ENCODE measurements at places on chromosomes 5 and 9. TPM values are rescaled to one million over a fixed set of nuclear protein-coding genes. Genes with fewer than 3 reads are reported as not detected.
A peak's percentile ranks its signal among the peaks of the same experiment; 100 is the strongest.

- no peak for DNase-seq
These were observed 405.3 kb upstream of the SGCD start for GRCh38 chr5:155921621-155922020.

DNA sequence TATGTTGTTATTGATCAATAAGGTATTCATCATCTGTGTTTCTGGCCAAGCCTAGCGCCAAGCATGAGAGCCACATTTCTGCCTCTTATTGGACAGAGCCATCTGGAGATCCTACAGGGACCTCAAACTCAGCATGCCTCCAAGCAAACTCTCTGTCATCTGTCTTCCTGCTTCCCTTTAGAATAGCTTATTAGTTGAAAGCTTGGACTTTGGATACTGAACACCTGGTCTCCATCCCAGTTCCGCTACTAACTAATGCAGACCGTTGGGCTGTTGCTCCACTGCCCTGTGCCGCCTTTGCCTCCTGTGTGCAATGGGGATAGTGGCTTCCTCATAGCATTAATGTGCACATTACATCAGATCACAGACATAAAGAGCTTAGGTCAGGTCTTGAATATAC, 65.5 kb downstream of the MAP1B start:
- no peak for DNase-seq

DNA sequence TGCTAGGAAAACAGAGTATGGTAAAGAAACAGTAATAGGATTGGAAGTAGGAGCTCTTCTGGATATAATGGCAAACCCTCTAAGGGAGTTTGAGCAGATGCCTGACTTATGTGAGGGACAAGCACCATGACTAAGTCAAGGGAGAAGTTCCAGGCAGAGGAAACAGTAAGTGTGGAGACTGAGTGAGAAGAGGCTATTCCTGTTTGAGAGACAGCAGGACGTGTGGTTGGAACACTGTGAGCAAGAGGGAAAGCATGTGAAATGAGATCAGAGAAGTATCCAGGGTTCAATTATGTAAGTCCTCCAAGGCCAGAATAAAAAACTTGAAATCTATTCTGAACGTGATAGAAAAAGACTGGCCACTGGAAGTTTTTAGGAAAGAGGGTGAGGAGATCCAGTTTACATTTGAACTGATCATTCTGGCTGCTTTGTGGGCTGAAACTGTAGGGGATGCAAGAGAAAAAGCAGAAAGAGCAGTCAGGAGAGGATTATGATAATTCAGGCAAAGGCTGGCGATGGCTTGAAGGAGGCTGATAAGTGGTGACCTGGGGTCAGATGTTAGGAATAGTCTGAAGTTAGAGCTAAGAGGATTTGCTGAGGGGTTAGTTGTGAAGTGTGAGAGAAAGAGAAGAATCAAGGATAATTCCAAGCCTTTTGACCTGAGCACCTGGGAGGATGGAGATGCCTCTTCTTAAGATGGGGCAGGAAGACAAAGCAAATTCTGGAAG, 19.2 kb downstream of the DMAC1 start:
- DNase-seq: no peak

Gene GABRB2
- 98.1 TPM for total RNA-seq

DNA sequence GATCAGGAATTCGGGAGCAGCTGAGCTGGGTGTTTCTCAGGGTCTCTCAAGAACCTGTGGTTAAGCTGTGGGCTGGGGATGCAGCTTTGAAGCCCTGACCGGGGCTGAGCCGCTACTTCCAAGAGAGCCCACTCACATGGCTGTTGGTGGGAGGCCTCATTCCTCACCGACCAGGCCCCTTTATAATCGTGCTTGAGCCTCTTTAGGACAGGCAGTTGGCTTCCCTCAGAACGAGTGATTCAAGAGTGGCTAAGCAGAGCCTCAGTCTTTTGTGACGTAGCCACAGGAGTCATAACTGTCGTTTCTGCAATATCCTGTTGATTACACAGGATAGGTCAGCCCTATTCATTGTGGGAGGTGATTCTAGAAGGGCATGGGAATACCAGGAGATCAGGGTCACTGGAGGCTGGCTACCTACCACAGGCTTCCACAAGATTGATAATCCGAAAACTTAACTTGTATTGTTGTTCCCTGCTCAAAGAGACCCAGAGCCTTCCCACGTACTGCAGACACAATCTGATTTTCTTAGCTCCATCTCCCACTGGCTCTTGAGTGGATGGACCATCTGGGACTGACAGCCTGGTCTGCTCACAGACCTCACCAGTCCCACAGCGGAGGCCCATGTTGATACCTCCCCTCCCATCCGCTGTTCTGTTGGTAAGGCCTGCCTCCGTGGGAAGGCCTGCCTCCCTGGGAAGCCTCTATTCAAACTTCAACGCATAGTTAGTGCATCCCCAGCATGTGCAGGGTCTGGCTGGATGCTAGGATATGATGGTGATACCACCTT, 3.0 kb upstream of the ERGIC1 start:
- no peak for DNase-seq

Gene PPP2CA
- total RNA-seq: 128 TPM

DNA sequence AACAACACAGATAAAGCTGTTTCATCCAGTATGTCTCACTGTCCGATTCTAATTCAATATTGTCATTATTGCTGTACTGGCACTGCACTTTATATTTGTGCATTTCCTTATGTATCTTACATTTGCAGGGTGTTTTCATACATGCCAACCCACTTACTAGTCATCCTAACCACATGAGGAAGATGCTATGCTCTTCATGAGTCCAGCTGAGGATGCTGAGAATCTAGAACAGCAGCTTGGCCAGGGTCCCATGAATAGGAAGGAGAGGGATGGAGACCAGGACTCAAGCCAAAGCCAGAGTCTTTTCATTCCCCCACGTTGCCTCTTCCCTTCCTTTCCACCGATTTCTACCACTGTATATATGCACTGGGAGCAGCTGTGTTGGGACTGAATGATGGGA, 292.8 kb upstream of the KLF4 start:
- no peak for DNase-seq

- DNase-seq: no peak
These were observed 23.3 kb upstream of the COL5A1 start for GRCh38 chr9:134618163-134618832.

DNA sequence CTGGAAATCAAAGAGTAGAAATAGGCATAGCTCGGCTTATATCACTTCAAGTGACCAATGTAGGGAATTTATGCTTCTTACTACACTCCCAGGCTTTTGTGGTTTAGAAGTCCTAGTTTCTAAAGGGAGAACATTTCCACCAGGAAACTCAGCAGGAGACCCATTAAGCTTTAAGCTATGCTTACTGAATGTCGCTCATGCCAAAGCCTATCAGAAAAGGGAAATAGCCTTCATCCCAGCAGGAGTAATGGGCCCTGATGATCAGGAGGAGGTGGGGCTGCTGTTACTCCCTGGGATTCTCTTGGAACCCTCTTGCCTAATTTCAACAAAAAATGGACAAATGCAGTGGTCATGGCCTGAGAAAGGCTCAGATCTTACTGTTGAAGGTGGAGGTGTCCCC, 54.5 kb upstream of the SEMA6A start:
- no peak for DNase-seq

Gene CDKN2A
- not detected for total RNA-seq

Gene PCDHB2
- total RNA-seq: 14.2 TPM

GRCh38 chr5:153797484-153797883, 241.2 kb downstream of the FAM114A2 start:
- no peak for DNase-seq

- no peak for DNase-seq
These were observed 84.5 kb upstream of the CER1 start for GRCh38 chr9:14806941-14807520.

Gene PCA3
- 0.16 TPM for total RNA-seq

GRCh38 chr9:108634204-108634603, 221.6 kb downstream of the ACTL7B start:
- DNase-seq: no peak

DNA sequence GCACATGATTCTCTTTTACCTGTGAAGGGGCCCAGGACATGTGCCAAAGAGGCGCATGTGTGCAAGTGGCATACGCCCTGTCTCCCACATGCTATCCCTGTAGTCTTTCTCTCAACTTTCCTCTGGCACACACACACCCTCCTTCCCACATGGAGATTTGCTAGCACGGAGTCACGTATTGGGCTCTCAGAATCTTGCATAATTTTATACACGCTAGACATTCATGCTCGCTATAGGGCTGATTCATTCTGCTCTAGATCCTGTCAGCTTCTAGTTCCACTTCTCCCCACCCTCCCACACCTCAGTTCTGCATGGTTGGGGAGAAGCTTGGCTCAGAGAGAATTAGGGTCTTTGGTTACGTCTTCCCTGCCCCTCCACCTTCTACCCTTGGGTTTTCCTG, 72.8 kb downstream of the CD180 start:
- DNase-seq: peak; percentile 15

DNA sequence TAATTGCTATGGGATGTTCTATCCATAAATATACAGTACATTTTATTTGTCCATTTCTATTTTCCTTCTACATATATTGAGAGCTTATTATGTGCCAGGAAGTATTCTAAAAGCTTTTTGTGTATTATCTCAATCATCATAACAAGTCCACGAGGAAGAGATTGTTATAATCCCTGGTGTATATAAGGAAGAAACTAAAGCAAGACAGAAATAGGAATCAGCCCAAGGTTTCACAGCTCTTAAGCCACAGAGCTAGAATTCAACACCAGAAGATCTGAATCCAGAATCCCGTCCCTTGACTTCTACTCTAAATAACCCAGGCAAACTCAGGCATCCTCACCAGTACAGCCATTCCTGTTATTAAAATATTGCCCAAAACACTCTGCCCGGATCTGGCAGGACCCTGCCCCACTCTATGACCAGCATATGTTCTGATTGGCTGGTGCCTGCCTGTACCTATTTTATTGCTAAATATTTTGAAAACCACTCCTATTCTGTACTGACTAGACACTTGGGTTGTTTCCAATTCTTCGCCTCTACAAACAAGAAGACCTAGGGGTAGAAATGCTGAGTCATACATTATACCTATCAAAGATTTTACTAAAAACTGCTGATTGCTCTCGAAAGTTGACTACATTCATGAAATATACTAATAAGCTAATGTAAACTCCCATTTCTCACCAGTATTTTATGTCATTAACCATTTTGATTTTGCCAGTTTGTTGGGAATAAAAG, 297.4 kb downstream of the ENC1 start:
- no peak for DNase-seq

DNA sequence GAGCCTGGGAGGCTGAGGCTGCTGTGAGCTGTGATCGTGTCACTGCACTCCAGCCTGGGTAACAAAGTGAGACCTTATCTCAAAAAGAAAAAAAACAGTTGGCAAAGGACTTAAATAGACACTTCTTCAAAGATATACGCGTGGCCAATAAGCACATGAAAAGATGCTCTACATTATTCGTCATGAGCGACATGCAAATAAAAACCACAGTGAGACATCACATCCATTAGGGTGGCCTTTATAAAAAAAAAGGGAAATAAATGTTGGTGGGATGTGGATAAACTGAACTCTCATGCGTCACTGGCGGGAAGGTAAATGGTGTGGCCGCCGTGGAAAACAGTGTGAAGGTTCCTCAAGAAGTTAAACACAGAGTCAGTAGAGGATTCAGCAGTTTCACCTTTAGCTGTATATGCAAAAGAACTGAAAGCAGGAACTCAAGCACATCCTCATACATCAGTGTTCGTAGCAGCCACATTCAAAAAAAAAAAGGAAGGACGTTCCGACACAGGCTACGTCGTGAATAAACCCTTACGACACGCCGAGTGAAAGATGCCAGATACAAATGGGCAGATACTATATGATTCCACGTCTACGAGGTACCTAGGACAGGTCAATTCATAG, 24.5 kb upstream of the NRARP start:
- DNase-seq: no peak

DNA sequence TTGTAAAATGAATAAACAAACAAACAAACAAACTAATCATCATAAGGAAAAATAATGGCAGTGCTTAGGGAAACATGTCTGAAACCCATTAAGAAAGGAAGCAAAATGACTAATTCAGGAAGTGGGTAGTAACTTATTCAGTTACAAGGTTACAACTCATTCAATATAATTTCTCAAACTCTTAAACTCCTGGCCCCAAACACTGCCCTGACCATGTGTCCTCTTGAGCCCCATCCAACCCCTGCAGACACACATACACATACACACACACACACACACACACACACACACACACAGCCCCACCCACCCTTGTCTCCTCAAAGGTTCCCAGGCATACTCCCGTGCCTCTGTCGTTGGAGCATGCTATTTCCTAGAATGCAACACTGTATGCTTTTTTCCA, 193.9 kb downstream of the SEC61B start:
- no peak for DNase-seq

DNA sequence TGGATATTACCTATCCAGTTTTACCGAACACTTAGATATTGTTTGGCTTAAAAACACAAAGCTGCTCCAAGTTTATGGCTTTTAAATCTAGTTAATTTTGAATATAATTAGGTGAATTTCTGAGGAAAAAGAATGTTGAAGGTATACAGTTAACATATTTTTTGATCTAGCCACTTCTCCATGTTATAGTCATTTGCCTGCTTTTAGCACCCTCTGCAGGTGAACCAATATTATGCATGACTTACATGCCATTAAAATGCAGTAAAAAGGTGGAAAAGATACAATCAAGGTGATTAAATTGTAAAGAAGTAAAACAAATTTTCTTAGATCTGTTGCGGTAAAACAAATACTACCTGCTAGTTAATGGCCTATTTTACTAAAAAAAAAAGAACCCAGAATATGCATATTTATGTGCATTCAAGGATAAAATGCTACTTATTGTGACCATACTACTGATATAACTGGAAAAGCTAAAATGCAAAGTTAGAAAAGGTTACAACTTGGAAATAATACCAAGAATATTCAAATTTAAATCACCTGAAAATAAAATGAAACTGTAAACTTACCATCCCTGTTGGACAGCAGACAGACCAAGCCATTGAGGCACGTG, 132.1 kb downstream of the AP3B1 start:
- DNase-seq: no peak

Gene CDO1
- 73.2 TPM for total RNA-seq

GRCh38 chr5:128646176-128646575, 108.1 kb upstream of the FBN2 start:
- no peak for DNase-seq

Gene DMRT3
- total RNA-seq: 0.16 TPM

Gene FOXD4
- 0.47 TPM for total RNA-seq

DNA sequence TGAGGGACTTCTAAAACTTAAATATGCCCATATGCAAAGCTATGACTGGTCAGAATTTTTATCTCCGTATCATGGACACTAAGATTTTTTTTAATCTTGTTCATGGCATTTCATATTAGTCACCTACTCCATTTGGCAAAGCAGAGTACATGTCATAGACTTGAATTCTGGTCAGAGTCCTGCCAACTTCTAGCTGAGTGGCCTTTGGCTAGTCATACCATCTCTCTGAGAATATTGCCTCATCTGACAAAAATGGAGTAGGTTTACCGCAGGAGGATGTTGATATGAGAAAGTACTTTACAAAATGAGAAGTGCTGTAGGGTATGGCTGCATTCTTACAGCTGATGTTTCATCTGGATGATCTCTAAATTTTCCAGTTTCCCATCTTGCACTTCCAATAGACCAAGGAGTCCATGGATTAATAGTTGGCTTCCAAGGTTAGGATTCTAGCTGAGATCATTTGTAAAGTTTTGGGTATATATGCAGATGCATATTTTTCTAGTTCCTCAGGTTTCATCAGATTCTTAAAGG, 150.8 kb upstream of the NR3C1 start:
- DNase-seq: no peak
